ENCODE measurements at places on chromosomes 7 and 10.

- peak; percentile 91 for DNase-seq
These were observed 80.5 kb downstream of the TNS3 start for GRCh38 chr7:47501406-47501805.

DNA sequence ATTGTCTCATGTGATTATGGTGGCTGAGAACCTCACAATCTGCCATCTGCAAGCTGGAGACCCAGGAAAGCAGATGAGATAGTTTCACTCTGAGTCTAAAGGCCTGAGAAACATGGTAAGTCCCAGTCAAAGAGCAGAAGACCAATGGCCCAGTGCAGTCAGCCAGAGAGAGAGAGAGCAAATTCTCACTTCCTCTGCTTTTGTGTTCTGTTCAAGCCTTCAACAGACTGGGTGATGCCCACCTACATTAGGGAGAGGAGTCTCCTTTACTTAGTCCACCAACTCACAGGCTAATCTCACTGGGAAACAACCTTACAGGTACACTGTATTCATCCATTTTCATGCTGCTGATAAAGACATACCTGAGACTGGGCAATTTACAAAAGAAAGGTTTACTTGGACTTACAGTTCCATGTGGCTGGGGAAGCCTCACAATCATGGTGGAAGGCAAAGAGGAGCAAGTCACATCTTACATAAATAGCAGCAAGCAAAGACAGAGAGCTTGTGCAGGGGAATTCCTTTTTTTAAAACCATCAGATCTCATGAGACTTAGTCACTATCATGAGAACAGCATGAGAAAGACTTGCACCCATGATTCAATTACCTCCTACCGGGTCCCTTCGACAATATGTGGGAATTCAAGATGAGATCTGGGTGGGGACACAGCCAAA, 4.7 kb upstream of the FRMPD2 start:
- DNase-seq, result no peak

DNA sequence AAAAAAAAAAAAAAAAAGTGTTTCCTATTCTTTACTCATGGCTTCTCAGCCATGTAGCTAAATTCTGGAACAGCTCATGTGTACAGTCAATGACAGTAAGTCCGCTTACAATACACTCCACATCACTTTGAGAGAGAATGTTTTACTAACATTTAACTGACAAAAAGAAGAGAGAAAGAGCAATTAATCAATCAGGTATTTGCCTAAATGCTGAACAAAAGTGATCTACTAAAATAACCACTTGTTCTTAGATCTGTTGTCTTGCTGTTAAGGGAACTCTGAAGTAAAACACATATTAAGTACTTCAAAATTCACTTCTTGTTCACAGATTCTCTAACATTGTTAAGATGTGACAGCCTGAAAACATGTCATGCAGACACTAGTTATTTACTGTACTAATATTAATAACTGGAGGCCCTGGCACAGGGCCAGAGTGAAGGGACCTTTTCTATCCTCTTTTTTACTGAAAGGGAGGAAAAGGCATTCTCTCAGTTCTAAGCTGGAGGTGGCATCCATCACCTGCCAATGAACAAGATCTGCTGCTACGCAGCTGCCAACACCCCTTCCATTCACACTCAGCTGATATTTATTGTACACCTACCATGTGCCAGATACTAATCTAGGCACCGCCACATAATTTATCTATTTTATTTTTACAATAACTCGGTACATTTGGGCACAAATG, 72.6 kb downstream of the AHR start:
- peak; percentile 30 for DNase-seq

DNA sequence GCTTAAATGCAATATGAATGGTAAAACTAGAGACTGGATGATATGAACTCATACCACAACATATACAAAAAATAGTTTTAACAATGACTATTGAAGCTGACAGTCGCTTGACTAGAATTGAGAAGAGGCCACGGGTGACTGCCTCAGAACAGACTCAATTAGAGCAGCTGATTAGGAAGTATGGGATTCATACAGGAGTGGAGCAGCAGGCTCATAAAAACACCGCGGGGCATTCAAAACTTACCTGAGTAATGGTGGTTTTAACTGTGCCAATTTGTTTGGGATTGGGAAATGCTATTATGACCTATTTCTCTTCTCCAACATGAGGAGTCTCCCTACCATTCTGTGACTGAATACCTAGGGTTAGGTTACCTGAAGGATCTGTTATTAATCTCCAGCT, 2.1 kb downstream of the CADPS2 start:
- DNase-seq, result no peak

GRCh38 chr7:135509589-135509838, 388 bp downstream of the CNOT4 start:
- DNase-seq, result peak; percentile 61

DNA sequence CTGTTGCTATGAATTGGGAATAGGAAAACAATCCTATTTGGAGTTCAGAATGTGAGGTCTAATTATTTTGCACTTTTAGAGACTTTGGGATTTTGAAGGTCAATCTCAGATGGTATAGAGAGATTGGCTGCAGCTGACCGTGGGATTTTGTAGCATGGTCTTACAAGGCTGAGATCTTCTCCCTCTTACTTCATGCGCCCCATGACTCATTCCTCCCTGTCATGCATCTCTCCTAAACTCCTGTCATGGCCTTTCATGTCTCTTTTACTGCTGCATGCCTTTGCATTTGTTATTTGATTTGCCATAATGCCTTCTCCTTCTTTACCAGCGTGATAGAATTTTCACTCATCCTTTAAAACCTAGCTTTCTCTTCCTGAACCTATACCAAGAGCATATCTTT, 133.1 kb downstream of the BBS9 start:
- peak; percentile 20 for DNase-seq

DNA sequence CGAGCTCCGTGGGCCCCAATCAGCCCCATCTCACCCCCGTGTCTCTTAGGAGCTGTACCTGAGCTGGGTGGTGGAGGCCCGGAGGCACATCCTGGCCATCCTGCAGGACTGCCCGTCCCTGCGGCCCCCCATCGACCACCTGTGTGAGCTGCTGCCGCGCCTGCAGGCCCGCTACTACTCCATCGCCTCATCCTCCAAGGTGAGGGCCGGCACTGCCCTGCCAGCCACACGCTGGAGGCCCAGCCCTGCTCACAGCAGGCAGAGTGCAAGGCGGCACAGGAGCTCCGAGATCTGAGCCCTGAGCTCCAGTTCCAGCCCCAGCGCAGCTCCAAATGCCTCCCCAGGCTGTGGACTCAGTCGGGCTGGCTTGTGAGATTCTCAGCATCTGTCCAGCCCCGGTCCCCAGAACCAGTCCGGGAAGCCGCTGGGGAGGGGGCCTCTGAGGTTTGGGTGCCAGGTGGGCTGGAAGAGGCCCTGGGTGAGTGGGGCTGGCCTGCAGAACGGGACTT, 9.3 kb downstream of the TMEM120A start:
- DNase-seq, result no peak

DNA sequence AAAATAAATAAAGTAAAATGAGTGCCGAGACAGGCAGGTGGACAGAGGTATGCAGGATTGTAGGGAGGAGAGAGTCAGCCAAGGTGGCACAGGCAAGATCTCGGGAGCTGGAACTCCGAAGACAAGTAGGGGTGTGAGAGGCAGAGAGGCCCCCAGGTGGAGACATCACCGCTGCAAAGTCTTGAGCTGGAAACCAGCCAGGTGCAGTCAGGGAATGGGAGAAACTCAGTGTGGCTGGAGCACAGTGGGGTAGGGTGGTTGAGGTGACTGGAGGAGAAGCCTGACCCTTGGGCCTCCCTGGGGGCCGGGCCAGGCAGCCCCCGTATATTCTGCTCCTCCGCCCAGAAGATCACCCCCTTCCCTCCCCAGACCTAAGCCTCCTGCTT, 4.2 kb downstream of the EPHB4 start:
- no peak for DNase-seq

DNA sequence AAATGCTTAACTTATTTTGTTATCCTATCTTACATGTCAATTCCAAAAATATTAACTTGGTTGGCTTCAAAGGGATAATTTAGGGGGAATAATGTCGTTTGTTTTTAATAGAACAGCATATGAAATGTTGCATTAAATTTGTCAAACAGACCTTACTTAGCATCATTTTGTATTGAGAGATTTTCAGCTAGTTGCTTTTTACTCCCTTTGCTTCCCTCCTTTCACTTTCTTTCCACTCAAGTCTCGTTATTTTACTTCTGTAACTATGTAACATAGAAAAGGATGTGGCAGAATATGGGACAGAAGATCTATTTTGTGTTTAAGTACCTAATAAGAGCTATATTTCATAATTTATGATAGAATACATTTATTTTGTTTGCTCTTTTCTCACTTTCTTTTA, 2.6 kb downstream of the PHYHIPL start:
- no peak for DNase-seq

DNA sequence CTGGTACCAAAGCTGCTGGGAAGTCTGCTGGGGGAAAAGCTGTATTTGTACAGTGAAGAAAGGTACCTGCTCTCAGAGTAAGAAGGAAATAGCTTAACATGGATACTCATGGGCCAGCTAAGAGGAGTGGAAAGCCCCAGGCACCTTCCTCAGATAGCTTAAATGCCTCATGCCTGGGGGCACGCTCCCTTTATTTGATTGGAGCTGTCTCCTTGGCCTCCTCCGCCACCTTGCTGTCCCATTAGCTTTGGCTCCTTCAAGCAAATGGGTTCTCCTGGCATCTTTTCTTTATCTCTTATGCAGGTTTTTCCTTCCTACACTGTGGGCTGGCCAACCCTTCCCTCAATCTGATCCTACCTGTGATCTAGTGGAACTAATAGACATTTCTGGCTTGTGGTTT, 318.5 kb downstream of the SH2D4B start:
- no peak for DNase-seq

DNA sequence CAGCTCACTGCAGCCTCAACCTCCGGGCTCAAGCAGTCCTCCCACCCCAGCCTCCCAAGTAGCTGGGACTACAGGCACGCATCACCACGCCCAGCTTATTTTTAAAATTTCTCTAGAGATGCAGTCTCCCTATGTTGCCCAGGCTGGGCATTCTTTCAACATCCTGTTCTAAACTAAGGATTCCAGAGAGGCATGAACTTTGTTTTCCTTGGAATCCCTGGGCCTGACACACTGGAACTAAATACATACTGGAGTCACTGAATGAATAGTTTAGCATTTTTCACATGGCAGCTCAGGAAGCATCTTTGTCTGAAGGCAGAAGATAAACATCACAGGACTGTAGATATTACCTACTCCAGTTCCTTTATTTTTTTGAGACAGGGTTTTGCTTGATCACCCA, 108.7 kb downstream of the ITIH5 start:
- no peak for DNase-seq

- no peak for DNase-seq
These were observed 356.9 kb downstream of the DNAJB6 start for GRCh38 chr7:157693521-157694375.

DNA sequence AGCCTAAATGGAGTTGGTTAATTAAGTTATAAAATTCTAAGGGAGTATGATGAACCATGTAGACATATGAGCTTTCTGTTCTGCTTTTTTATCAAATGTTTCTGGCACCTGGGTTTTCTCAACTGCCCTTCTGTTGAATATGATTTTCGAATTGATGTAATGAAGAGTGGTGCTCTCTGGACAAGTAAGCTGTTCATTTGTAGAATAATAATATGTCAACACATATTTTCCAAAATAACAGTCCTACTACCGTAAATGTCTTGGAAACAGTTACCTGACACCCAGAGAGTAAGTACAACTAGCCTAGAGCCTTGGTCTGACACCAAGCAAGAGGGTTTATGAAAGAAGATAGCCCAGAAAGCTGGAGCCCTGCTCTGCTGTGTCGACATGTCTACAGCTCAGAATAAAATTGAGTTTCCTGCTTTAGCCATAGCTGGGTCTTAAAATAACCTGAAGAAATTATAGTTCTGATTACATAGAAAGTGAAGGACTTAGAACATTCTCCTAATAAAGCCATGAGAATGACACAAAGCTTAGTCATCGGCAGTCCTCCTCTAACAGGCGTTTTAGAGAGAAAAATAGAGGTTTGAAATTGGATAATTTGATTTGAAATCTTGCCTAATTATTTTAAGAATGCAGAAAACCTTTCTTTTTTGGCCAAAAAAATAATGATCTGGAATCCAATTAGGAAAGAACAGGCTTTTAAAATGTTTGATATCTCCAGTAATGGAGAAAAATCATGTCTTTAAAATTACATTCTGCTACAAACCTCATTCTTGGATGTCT, 25.1 kb downstream of the HDAC9 start:
- peak; percentile 69 for DNase-seq

DNA sequence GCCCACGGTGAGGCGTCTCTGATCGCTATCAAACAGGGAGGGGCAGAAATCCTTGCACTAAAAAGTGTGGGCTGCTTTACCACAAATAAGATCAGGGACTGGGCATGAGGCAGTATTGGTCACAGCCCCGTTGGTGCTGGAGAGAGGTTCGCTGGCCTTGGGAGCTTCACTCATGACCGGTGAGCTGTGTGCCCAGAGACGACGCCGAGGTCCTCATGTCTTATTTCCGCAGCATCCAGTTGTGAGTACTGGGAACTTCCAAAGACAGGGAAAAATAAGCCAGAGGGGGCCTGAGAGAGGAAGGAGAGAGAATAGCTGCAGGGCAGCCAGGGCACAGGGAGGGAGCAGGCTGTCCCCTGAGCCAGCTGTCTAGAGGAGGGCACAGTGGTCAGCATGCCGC, 154.2 kb upstream of the PRKCQ start:
- no peak for DNase-seq

GRCh38 chr10:63384001-63384400, 81.8 kb downstream of the JMJD1C start:
- DNase-seq, result no peak

GRCh38 chr7:91264046-91264923, at the start of gene FZD1:
Gene FZD1 (plus strand): TSS chr7:91264433. CDS start chr7:91264881, 448 bp downstream.
- peak; percentile 98 for DNase-seq

DNA sequence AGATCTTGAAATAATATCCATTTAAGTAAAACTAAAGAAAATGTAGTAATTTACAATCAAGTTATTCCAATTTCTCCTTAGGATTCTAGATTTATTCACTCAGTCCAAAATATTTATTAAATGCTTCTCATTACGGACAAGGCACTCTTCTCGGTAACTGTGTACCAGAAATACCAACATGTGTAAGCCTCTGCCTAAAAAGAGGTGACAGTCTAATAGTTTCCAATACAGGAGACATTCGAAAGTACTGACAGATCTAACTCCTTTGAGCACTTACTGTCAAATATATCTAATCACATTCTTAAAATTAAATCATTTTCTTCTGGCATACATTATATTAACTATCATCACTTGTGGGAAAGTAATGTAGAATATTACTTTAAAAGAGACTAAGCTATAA, 26.9 kb downstream of the TMEM168 start:
- no peak for DNase-seq

Data from fibroblast of pulmonary artery (primary cell).